ENCODE measurements at places on chromosomes 4 and X. TPM values are rescaled to one million over a fixed set of nuclear protein-coding genes. Genes with fewer than 3 reads are reported as not detected.

- DNase-seq, result peak; percentile 70
These were observed 62.7 kb downstream of the GAB1 start for GRCh38 chr4:143399113-143399949.

GRCh38 chrX:10754445-10754844, 134.1 kb upstream of the MID1 start:
- DNase-seq, result no peak

DNA sequence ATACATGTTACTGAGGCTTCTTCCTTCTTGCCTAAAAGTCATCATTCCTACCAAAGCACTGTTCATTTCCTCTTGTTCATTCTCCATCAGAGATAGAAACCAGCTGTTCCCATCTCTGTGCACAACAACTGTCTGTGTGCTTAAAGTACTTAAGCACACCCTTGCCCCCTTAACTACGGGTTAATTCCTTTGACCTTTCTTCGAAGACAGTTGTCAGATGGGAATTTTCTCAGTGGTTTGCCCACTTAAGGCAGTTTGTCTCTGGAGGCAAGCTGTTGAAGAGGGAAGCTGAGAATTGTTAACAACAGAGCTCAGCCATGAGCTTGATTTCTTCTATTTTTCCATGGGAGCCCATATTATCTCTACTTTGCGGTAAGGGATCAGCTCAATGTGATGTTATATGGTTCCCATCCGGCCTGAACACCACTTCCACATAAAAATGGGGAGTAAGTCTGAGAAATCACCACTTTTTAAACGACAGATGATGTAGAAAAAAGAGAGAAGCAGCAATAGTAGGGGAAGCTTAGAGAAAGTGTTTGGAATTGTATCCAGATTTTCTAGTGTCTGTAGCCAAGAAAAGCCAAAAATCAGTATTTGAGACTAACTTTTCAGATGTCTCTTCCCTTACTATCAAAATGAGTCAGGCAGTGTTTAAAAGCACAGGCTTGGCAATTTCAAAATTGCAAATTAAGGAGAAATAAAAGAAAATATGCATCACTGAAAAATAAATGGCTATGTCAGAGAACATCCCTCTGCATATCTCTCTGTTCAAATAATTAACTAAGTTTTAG, 194.4 kb downstream of the SLIT2 start:
- no peak for DNase-seq

DNA sequence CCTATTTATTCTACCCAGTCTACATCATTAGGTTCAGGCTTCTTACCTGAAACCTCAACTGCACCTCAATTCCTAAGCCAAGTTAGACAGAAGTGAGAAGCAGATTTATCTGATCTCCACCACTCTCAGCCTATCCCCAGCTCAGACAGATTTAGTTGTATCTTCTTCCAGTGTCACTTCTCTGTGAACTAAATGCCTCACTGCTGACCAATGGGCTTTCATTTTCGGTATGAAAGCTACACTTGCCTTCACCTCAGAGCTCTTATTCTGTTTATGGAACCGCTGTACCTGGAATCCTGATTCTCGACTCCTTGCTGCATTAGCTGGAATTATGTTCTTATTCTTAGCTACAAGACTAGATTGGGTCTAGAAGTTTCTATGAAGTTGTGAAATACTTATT, 833.2 kb downstream of the CCSER1 start:
- no peak for DNase-seq

- DNase-seq, result no peak
These were observed 38.0 kb downstream of the IL1RAPL1 start for GRCh38 chrX:28625223-28625622.

GRCh38 chr4:80422727-80423404, 87.3 kb downstream of the CFAP299 start:
- DNase-seq, result no peak

GRCh38 chr4:139144161-139144859, 32.7 kb downstream of the ELF2 start:
- no peak for DNase-seq

DNA sequence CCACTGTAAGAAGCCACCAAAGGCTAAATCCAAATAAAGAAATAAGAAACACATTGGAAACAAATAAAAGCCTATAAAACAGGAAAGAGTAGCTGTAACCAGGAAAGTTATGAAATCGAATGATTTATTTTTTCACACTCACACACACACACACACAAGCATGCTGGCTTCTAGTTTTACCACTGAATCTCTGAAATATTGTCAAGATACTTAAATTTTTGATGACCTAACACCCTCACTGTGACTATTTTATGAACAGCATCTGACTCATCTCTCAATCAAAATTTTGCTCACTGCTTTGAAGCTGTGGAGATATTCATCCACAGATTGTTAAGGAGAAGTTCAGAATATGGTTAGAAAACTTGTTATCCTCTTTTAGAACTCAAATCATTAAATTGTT, 13.9 kb upstream of the GABRB1 start:
- DNase-seq, result no peak

DNA sequence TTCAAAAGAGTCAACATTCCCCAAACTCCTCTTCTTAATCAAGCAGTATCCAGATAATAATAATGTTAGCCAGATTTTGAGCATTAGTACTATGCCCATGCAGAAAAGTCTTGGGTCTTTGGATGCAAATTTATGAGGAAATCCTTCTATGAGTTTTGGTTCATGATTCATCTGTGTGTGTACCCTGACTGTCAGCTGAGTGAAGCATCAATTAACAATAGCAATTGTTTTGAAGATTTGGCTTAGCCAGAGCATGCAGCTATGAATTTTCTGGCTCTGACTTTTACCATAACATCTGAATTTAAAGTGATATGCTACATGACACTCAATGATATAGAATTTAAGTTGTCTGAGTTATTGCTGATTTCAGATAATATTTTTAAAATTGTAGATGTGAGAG, 145.8 kb downstream of the KLHL4 start:
- DNase-seq, result no peak

DNA sequence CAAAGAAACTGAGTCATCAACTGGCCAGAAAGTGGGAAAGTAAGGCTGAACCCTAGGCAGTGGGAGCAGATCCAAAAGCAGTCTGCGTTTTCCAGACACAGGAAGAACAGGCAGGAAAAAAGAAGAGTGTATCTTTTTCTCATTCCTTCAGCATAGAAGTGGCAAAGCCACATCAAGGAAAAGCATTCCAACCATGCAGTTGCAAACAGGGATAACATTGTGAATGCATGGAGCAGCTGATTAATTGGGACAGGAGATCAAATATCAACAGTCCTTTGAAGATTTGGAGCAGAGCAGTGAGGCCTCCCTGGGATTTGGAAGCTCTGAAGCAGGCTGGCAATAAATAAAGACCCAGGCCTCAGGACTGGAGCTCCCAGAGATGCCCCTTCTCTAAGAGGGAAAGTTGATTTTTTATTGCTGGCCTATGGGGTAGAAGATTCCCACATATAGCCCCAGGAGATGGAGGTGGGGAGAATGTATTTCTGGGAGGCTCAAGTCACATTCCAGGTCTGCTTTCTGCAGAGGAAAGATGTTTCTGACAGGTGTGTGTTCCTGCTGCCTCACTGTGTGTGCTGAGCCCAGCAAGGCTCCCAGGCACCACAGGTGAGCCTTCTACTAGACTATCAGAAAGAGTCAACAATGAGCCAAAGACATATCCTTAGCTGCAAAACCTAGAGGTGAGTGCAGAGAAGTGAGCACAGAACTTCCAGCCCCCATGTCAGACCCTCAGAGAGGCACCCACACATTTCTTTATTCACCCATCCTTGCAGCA, 222.5 kb downstream of the RAB28 start:
- peak; percentile 29 for DNase-seq

- no peak for DNase-seq
These were observed 7.5 kb downstream of the KLHL15 start for GRCh38 chrX:24019448-24019847.

DNA sequence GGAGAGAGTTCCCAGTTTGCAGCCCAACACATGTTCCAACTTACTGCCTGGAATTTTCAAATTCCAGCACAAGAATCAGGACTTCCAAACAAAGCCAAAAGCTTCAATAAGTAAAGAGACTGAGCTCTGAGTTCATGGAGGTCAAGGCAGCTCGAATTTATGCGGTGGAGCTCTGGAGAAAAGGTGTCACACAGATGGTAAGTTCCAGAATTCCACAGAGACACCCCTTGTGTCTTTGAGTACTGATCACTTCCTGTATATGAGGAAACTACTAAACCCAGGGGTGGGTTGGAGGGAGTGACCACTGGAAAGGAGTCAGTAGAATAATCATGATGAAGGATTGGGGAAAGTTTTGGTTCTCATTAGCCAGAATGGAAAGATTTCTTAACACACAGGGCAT, 118.5 kb upstream of the GUCY1A1 start:
- no peak for DNase-seq

- no peak for DNase-seq
These were observed 5.9 kb downstream of the PDLIM3 start for GRCh38 chr4:185529413-185529812.

- no peak for DNase-seq
These were observed 46.0 kb upstream of the CLNK start for GRCh38 chr4:10730590-10730989.

DNA sequence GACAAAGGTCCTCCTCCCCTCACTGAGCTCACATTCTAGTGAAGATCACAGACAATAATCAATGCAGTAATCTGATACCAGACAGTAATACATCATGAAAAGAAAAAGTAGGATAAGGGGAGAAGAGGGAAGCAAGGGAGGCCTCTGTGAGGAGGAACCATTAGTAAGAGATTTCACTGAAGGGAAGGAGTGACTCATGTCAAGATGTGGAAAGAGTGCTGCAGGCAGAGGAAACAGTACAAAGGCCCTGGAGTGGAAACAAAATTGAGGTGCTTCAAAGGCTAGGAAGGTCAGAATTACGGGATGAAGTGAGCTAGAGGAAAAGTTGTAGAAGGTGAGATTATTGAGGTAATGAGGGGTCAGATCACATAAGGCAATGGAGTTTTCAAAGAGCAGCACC, 38.1 kb downstream of the LAMTOR3 start:
- DNase-seq, result peak; percentile 80

- DNase-seq, result peak; percentile 85
These were observed 53.8 kb upstream of the OTUD4 start for GRCh38 chr4:145234091-145234706.

- no peak for DNase-seq
These were observed 4.7 kb upstream of the FAM47E start for GRCh38 chr4:76246852-76247251.

DNA sequence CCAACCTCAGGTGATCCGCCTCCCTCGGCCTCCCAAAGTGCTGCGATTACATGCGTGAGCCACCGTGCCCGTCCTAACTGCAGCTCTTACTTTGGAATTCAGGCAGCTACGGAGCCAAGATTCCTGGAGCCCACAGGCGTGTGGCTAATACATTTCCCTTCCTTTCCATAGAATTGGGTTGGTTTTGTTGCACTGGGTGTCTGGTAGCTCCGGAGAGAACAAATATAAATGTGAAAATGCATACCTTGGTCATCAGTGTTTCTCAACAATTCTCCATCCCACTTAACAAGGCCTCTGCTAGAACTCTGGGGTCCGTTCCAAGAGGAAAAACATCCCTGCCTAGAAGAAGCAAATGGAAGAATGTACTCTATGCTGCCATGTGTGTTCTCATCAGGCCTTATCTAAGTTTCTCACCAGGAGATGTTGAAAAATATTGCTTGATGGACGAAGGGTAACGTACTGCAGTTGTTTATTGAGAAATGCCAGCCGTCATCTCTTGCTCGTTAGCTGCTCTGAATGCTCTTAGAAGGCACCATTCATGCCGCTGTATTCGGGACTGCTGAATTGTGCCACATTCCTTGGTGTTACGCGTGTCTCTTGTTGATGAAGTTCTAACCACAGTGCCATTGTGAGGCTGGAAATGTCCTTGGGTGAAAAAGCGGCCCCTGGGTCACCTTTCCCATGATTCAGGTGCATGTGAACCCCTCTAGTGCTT, 50.5 kb upstream of the CD99 start:
- DNase-seq, result no peak

DNA sequence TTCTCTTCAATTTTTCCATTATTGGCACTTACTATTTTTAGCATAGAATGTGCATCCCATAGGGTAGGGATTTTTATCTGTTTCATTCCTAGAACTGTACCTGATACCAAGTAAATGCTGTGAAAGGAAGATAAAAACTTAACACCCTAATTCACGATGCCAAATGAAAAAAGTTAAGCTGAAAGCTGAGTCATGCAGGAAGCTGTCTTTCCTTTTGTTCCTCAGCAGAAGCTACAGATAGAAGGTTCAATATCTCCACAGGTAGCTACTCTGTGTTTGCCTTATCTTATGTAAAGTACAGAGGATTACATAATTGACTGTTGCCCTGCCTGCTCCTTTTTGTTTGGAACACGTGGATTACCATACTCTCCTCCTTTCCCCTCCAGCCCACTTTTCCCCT, 77.0 kb downstream of the LRP2BP start:
- peak; percentile 55 for DNase-seq

- DNase-seq, result no peak
These were observed 99.4 kb downstream of the SYNPO2 start for GRCh38 chr4:118987959-118988634.

GRCh38 chr4:137523329-137523728, 9.0 kb downstream of the PCDH18 start:
- no peak for DNase-seq

GRCh38 chr4:56764223-56764622, 57.3 kb downstream of the SPINK2 start:
- no peak for DNase-seq

- no peak for DNase-seq
These were observed 225.8 kb upstream of the TEX13C start for GRCh38 chrX:125093852-125094251.

DNA sequence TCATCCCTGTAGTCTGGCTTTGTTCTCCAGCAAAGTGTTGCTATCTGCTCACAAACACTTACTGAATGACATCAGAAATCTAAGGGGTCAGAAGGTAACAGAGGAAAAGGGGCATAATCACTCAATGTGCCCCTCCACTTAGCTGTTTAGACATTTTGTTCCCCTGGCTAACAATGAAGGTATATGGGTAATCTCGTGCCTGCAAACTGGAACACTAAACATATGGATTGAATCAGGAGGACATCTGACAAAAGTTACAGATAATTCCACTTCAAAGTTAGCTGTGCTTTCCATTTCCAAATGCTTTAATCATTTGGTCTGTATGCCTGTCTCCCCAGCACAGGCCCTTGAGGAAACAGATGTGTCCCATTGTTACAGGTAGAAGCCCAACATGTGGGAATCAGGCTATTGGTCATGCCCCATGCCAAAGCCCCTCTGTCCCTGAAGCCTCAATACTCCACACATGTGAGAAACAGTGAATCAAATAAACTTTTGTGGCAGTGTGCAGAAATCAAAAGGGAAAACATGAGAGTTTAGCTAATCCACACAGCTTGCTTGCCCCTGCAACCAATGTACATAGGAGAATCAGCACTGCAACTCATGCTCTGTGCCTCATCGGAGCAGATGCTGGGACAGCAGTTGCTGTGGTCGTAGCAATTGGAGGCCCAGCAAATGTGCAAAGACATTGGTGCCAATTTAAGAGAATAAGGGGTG, 111.7 kb downstream of the RNF150 start:
- no peak for DNase-seq

- no peak for DNase-seq
These were observed 17.7 kb downstream of the RGS12 start for GRCh38 chr4:3310301-3311094.

The TXK gene
- 7.6 TPM for total RNA-seq

The SCML1 gene
- 1.7 TPM for total RNA-seq

The GPRIN3 gene
- total RNA-seq, result 26.8 TPM

The HSFX1 gene
- total RNA-seq, result 0.58 TPM

The KLB gene
- not detected for total RNA-seq

The HEPH gene
- total RNA-seq, result not detected

The PLAC1 gene
- not detected for total RNA-seq

The PCDH10 gene
- total RNA-seq, result not detected

The CYLC1 gene
- not detected for total RNA-seq

The ATP1B4 gene
- total RNA-seq, result not detected

The APELA gene
- total RNA-seq, result not detected

The G3BP2 gene
- total RNA-seq, result 135 TPM
